ENCODE measurements at places on chromosomes 5 and 9.

GRCh38 chr9:87771316-87772006 is 45.5 kb downstream of the CTSL start:
- no peak for DNase-seq

GRCh38 chr5:62167561-62168057 is 138.4 kb upstream of the KIF2A start:
- DNase-seq, result no peak

GRCh38 chr9:16505199-16505598 is 365.3 kb downstream of the BNC2 start:
- DNase-seq, result no peak

DNA sequence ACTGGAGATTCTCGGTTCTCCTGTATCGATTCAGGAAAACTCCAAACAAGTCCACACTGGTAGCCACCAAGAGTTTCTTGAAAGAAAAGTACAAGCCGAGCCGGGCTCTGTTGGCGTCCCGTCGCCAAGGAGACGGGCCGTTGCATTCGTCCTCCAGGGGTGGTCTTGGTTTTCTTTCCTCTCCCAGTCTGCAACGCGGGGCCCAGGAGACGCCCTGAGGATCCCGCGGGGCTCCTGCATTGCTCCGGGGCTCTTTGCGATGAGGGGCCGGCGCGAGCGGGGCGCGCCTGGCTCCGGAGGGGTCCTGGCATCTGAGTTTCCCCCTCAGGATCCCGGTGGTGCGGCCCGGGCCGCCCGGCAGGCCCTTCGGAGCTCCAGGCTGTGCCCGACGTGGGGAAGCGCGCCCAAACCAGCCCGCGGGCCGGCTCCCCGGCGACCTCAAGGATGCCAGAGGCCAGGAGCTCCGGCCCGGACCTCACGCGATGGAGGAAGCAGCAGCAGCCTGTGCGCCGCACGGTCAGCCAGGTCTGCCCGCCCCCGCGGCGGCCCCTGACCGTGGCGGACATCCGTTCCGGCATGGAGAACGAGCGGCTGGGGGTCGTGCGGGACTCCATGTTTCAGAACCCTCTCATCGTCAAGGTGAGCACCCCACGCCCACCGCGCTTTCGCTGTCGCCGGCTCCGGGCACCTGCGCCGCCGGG is at the start of gene CFAP77:
TSS of gene CFAP77 (plus strand) at position 384 of the 701 bp plus-strand sequence. CDS start at position 445, 61 bp downstream.
- no peak for DNase-seq

GRCh38 chr5:149030838-149031397 is 31.9 kb downstream of the SH3TC2 start:
- DNase-seq, result no peak

DNA sequence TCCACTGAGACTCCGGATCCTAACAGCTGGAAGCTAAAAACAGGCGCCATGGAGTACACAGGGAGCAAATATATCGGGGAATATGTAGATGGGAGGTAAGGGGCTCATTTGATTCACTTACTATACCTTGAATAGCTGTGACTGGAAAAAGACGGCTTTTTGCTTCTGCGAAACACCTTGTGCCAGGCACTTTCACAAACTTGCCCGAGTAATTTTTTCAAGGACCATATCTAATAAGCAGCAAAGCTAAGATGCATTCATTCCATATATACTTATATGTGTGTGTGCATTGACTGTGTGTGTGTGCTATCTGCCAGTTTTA is 178 bp downstream of the MORN5 start:
- DNase-seq, result no peak

DNA sequence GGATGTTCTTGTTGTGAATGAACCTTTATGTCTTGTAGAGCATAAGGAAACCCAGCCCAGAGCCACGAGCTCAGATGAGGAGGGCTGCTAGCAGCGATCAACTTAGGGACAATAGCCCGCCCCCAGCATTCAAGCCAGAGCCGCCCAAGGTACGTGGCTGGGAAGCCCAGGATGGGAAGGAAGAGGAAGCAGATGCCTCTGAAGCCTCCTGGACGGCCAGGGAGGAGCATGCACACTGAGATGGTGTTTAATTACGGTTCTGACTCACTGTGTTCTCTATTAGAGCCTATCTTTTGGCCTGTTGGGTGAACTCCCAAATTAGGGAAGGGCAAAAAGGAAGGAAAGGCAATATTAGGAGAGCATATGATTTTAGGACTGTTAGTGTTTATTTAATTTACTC is 75.3 kb downstream of the TJP2 start:
- DNase-seq, result no peak

- no peak for DNase-seq
Observed at GRCh38 chr5:126081209-126081608, 342.0 kb upstream of the GRAMD2B start.

- DNase-seq, result no peak
Observed at GRCh38 chr5:136722086-136722485, 356.7 kb upstream of the TRPC7 start.

GRCh38 chr9:130770093-130770492 is 65.0 kb upstream of the ABL1 start:
- no peak for DNase-seq

- DNase-seq, result no peak
Observed at GRCh38 chr9:15977438-15977837, 424.6 kb downstream of the CCDC171 start.

GRCh38 chr5:58383448-58383847 is 76.4 kb downstream of the PLK2 start:
- no peak for DNase-seq

DNA sequence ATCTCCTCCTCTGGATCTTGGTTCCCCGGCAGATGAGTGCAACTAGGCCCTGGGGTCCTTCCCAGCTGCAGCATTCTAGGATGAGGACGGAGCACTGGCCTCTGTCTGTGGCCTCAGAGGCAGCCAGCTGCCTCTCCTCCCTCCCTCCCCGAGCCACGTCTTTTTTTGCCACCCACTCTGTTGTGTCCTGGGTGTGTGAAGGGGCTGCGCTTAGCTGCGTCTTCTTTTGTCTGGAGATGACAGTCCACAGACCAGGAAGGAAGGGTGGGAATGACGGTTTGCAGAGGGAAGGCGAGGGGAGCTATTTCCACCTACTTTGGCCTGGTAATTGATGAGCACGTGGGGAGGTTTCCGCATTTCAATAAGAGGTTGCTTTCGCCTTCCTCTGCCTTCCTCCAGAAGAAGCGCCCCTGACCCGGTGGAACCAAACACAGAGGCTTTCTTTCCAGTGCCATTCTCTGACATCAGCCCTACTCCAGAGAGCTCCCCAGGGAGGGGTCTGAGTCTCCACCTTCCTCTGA is 34.5 kb upstream of the GABRP start:
- DNase-seq, result no peak

GRCh38 chr9:131097948-131098278 is 1.6 kb downstream of the AIF1L start:
- no peak for DNase-seq

DNA sequence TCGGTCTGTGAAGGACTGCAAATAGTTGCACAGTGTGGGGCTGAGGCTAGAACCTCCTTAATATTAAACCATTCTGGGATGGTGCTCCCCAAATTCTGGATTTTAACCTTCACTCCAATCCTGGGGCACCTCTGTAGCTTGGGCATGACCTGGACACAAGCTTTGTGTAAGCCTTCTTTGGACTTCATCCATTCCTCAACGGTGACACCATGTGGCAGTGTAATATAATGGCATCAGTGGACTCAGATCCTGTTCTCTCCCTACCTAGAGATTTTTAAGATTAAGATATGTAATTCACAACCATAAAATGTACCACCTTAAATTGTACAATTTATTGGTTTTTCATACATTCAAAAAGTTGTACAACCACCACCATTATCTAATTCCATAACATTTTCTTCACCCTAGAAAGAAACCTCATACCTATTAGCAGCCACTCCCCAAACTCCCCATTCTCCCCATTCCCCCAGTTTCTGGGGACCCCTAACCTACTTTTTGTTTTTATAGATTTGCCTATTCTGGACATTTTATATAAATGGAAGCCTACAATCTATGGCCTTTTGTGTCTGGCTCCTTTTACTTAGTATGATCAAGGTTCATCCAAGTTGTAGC is 4.8 kb upstream of the PLGRKT start:
- no peak for DNase-seq

DNA sequence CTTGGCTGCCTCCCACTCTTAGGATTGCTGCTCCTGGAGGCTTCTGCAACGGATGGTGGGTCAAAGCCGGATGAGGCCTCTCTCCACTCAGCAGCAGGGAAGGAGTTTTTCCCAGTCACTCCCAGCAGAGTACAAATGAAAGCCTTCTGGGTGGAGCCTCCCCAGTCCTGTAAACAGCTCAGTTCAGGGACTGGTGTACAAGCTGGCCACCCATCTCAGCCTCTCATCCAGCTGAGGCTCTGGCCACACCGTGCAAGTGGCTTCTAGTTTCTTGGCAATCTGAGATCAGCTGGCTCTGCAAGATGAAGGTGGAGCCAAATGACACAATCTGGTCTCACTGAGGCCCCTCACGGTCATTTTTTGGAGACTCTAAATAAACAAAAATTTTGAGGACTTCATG is 10.0 kb downstream of the GPX3 start:
- no peak for DNase-seq
